NCI-H1436 treated with DMSO at 0.1 percent for 48 hours (cell line): ENCODE measurements at places on chromosomes 16 and 17.

DNA sequence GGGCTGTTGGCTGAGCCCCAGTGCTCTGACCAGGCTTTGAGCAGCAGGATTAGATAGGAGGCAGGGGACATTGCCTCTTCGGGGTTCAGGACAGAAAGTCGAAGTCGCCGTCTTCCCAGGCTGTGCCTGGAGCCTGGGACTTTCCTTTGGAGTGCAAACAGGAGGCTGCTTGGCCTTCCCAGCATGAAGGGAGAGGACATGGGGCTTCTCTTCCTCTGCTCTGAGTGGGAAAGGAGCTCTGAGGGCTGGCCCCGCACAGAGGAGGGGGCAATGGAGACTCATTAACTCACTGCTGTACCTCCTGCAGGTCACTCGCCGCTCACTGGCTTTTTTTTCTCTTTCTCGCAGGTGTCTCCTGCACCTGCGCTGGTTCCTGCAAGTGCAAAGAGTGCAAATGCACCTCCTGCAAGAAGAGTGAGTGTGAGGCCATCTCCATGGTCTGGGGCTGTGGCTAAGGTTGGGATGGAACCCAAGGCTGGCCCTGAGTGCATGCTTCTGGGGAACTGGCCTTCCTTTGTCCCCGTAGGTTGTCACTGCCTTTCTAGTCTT lies 642 bp downstream of the MT1F start:
- no peak for DNase-seq

DNA sequence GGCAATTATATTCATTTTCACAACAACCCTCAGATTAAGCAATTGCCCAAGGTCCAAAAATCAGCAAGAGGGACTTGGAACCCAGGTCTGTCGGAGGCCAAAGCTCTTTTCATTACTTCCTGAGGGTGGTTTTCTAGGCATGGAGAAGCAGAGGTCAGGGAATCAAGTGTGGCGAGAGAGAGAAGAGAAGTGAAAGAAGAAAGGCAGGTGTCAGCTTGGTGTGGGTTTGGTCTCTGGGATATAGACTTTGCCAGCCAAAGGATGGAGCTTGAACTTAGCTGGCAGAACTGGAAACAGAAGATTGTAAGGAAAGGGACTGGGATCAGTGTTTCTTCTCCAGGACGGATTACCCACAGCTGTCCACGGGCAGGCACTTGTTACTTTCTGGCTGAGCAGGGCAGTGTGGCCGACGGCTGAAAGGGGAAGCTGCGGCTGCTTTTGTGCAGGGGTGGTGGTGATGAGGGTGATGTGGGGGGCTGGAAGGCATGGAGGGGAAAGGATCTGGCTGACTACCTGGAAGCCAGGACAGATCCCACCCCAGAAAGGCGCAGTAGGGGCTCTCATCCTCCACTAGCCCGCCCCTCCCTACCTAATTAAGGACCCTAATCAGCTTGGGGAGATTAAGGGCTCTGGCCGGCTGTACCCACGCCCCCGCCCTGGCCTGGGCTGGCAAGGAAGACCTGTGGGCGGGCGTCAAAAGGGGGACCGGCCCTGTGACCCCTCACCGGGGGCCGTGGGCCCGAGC lies at the start of gene GUCY2D:
TSS of gene GUCY2D (plus strand) at position 640 of the 745 bp plus-strand sequence. CDS start 433 bp downstream, outside the sequence.
- no peak for DNase-seq

- DNase-seq, result no peak
Observed at GRCh38 chr16:12311309-12311708, 334.8 kb downstream of the SNX29 start.

- no peak for DNase-seq
Observed at GRCh38 chr17:10211666-10212065, 13.3 kb upstream of the GAS7 start.

DNA sequence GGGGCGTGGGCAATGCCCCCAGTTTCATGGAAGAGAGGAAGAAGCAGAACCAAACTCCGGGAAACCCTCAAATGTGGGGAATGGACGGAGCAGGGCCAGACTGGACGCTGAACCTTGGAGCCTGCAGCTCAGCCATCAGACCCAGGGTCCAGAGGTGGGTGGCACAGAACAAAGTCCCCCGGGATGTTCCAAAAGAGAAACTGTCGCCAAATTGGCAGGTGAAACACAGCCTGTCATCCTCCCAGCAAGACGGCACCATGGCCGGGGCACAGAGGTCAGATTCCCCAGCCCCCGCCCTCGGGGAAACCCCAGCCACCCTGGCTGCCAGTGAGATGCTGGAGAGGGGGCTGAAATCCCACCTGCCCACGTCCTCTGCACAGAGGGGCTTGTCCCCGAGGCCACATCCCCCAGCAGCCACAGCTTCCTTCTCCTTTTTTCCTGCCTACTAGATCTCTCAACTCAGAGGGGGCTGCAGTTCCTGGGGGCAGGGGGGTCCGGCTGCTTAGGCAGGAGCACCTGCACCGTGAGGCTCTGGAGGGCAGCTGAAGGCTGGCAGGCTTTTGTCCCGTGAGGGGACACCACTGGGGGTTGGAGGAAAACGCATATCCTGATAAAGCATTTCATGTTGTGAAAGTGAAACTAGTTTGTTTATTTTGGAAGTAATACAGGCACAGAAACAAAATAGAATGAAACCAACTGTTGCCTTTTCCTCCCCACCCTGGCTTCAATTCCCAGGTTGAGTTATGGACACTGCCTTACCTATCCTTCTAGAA lies 1.2 kb upstream of the SECTM1 start:
- DNase-seq, result no peak

DNA sequence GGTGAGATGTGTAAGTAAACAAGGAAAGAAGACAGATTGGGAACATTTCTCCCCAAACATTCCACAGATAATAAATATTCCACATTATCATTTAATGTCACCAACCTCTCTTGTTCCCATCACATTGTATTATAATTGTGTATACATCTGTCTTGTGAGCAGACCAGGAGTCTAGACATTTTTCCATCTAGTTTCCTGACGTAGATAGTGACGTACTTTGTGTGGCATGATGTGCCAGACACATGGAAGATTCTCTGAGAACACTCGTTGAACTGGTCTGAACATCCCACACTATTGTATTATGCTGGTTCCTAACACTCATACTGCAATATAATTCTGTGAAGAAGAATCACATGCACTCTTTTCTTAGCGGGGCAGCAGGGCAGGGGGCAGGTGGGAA lies 34.0 kb downstream of the WSB1 start:
- no peak for DNase-seq

GRCh38 chr17:8563024-8563776 lies 67.3 kb downstream of the MYH10 start:
- no peak for DNase-seq

DNA sequence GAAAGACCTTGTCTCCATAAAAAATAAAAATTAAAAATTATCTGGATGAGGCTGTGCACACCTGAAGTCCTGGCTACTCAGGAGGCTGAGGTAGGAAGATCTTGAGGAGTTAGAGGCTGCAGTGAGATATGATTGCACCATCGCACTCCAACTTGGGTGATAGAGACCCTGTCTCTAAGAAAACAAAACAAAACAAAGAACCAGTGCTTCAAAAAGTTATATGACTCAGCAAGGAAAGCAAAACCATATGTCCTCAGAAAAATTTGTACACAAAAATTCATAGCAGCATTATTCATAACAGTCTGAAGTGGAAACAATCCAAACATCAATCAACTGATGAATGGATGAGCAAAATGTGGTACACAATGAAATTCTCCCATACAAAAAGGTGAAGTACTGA lies 48.9 kb downstream of the SLFN5 start:
- no peak for DNase-seq

DNA sequence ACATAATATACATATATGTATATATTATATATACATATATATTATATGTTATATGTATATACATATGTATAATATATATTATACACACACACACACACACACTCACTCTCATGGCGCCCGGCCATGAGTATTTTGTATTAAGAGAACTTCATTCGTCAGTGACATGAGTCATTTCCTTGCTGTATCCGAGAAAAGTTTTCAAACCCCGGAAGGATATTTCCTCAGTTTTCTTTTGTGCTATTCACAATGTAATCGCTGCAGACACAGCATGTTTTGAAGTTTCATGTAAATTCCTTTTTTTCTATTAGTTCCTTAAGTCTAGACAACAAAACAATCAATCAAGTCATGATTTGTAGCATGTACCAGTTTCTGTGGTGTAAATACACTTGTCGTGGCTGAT lies 33.3 kb downstream of the OR1D5 start:
- DNase-seq, result no peak

DNA sequence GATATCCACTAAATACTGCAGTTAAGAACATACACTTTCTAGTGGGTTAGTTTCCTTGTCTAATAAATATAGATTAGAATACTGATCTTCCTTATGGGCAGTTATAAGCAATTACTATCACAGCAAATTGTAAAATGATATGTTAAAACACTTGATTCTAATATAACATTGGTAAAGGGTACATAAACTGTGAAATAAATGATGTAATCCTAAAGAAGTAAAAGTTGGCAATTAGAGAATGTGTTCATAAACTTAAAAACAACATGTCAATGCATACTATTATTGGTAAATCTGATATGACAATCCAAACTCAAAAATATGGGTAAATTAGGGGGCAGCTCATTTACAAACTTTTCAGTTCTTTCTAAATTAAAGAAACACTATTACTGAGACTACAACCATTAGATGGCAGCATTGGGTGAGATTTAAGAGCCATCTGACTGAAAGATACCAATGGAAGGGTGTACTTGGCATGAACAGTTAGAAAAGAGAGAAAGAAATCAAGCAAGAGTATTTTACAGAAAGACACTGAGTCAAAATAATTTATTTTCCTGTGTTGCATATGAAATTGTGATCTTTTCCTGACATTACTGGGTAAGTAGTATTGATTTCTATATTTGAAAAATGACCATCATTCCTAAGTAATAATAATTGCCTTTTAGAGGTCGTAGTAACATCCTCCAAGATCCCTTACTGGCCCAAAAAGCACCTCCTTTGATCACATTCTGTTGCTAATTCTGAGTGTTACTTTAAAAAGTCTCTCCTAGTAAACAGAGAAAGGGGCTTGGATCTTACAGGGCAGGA lies 119.6 kb downstream of the SPAG9 start:
- DNase-seq, result peak; percentile 34

DNA sequence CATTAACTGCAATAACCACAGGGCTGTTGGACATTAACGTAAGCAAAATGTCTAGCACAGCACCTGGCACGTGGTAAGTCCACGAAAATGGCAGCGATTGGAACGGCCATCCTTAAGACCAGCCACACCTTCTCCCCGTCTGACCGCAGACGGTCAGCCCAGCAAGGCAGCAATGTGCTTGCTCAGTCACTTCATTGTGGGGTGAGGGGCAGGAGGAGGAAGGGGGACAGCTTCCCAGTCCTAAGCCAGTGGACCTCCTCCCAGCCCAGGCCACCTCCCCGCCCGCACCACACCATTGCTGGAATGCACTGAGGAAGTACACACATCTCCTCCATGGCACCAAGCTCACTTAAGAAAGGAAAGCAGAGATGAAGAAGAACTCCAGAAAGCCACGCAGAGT lies 8.6 kb upstream of the MYLK3 start:
- no peak for DNase-seq

GRCh38 chr17:50882851-50883250 lies 16.7 kb upstream of the TOB1 start:
- DNase-seq, result no peak

- no peak for DNase-seq
Observed at GRCh38 chr16:55056585-55057401, 126.1 kb downstream of the IRX5 start.

GRCh38 chr16:52254746-52255145 lies 292.2 kb downstream of the TOX3 start:
- no peak for DNase-seq

DNA sequence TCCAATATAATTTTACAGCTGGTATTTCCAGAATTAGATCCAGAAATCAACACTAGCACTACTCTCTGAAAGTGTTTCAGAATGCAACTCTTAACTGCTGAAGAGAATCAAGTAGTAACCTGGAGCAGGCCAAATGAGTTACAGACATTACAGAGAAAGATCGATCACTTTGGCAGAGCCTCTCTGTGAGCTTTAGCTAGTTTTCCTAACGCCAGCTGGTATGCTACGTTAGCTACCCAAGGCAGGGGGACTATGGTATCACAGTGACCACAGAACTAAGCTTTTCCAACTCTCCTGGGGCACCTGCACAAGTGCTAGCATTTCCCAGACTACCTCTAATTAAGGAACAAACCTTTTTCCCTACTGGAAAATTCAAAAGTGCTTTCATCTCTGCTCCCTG lies 30.4 kb downstream of the TRAF4 start:
- no peak for DNase-seq

GRCh38 chr16:69320740-69321073 lies 9.6 kb downstream of the VPS4A start:
- DNase-seq, result no peak

- DNase-seq, result no peak
Observed at GRCh38 chr17:76092526-76093413, 10.8 kb downstream of the EXOC7 start.

- no peak for DNase-seq
Observed at GRCh38 chr16:75065521-75066149, 50.9 kb downstream of the LDHD start.

GRCh38 chr16:5444189-5444588 lies 346.6 kb upstream of the EEF2KMT start:
- DNase-seq, result no peak

GRCh38 chr17:81695211-81695610 lies 8.0 kb upstream of the MRPL12 start:
- no peak for DNase-seq

DNA sequence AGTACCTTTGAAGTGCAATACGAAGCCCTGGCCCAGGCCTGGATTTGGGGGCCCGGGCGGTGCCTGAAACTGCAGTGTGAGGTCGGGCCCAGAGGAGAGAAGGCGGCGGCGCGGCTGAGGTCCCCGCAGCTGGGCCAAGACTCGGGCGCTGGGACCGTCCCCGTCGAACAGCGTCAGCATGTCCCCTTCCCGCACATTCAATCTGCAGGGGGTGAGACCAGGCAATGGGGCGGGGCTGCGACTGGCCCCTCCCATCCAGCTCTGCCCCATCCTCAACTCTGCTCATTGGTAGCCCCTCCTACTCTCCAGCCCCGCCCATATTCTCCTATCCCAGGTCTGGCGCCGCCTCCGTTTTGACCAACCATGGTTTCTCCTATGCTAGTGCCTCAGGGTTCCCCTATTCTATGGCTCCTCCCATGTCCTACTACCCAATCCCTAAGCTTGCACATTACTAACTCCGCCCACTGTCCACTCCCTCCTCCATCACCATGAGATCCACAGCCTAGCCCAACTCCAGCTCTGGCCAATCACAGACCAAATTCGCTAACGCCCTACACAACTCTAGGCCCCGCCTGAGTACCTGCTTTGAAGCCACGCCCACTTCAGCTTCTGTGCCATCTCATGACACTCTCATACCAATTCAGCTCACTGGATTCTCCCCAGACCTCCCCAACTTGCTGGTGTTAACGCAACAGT lies 14.4 kb upstream of the CDIPT start:
- DNase-seq, result no peak

- DNase-seq, result no peak
Observed at GRCh38 chr17:37786481-37786880, 41.6 kb upstream of the HNF1B start.
